ENCODE measurements at places on chromosomes 3 and 15.

DNA sequence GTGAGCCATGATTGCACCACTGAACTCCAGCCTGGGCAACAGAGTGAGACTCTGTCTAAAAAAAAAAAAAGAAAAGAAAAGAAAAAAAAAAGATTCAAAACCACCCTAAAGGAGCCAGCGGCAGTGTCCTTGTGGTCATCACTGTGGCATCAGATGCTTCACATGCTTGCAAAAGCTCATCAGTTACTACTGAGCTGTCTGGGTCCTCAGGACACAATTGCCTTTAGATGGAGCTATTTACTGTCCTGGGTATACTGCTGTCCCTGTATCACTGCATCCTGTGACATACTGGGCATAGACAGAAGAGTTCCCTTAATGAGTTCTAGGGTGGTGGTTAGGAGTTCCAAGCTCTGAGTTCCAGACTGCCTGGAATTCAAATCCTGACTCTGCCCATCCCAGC, 85.8 kb downstream of the LINGO1 start:
- DNase-seq = no peak

DNA sequence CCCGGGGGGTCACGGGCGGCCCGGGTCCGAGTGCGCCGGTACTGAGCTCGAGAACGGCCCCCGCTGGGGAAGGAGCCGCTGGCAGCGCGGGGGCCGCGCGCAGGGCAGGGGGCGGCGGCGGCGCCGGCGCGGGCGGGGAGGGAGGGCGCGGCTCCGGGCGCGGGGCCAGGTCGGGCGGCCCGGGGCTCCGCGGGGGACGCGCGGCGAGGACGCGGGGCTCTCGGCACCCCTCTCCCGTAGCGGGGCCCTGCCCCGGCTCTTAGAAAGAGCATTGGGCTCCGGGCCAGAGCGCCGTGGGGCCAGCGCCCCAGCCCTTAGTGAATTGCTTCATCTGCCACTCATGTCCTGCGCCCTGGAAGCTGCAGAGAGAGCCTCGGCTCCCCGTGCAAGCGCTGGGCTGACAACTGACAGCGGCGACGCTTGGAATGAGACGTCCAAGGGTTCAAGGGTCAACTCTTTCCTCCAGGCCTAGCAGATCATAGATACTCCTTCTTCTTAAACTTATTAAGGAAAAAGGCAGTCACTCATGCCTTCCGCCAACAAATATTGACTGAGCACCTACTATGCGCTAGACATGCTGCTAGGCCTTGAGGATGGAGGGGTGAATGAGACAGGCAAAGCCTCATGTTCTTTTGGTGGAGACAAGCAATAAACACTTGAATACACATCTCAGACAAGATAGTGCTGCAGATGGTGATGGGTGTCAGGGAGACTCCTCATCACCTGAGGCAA, 140.8 kb downstream of the SMAD6 start:
- DNase-seq = no peak

DNA sequence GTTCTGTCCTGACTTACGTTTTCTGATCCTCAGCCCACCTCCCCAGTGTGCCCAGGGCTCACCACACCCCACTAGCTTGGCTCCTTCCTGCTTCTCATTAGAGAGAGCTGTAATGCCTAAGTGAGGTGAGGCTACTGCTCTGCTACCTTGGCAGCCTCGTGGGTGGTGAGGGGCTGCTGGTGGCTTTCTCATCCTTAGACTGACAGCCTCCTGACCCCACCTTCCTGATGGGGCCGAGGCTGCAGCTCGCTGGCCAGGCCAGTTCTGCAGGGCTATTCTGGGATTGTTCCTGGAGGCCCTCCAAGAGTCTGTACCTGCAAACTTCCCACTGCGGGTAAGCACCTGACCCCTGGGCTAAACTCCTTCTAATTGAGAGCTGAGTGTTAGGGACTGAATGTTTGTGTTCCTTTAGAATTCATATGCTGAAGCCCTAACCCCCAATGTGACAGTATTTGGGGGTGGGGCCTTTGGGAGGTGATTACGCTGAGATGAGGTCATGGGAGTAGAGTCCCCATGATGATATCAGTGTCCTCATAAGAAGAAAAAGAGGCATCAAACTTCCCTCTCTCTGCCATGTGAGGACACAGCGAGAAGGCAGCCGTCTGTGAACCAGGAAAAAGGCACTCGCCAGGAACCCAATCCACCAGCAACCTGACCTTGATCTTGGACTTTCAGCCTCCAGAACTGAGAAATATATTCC, 38.1 kb upstream of the IQSEC1 start:
- no peak for DNase-seq

- no peak for DNase-seq
Observed at GRCh38 chr3:10548992-10549391, 43.6 kb upstream of the ATP2B2 start.

DNA sequence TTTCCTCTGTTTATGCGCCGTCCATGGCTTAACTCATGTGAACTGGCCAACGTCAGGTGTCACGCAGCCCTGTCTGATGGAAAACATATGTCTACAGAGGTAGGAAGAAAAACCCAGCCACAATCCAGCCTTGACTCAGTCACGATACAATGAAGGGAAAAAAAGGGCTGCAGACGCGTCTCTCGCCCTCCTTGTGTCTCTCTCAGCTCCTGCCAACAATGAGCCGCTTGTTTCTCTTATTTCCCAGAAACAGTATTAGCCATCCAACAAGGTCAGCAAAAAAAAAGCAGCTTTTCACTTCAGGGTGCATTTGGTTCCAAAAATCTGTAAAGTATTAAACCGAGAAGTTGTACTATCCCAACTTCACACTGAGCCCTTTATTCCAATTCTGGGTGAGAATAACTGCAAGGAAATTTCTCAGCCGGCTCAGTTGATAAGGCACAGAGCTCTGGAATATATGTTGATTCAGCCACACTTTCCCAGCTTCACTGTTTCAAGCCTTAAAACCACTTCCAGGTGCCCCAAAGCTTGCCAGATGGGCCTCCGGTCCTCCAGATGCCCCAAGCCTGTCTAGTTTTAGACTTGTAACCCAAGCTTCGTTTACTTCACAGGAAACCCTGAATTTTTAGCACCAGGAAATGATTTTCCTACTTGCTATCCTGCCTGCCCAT, 79.4 kb downstream of the TM4SF4 start:
- no peak for DNase-seq

DNA sequence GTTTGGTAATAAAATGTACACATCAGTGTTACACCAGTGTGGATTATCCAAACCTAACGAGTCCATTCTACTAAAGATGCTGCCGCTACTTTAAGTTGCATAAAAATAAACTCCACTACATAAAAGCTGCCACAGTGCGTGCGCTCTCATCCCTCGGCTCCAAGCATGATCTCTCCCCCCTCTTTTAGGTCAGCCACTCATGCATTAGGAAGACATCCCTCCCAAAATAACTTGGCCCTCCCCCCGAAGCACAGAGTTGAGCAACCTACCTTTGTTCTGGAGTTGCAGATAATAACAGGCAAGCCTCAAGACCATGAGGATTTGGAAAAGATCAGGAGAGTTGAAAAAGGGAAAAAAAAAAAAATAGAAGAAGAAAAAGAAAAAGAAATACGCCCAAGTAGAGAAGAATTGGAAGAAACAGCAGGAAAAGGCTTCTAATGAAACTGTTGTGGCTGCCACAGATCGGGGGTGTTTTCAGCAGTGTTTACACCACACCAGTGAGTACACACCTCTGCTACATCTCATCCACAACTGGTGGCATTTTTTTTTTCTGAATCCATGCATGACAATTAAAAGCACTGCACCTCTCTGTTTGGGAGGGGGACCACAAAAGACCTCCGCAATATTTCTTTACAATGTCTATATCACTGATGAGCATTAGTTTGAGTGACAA, 339.2 kb downstream of the FOXP1 start:
- no peak for DNase-seq

GRCh38 chr15:99424978-99425656, 140.7 kb upstream of the MEF2A start:
- no peak for DNase-seq

All from activated CD8-positive, alpha-beta memory T cell treated with anti-CD3 and anti-CD28 coated beads for 4 hours (primary cell).